ENCODE measurements at places on chromosomes 1 and 21. TPM values are rescaled to one million over a fixed set of nuclear protein-coding genes. Genes with fewer than 3 reads are reported as not detected.

Gene GBP7
- total RNA-seq, result not detected

Gene LRRC71
- 0.23 TPM for total RNA-seq

Gene IGSF9
- 0.25 TPM for total RNA-seq

Gene SIPA1L2
- total RNA-seq, result 6.3 TPM

Gene FMO5
- total RNA-seq, result 0.39 TPM

Gene OR2L3
- not detected for total RNA-seq

Gene CASQ1
- total RNA-seq, result not detected

Gene AADACL4
- not detected for total RNA-seq

Gene TAL1
- not detected for total RNA-seq

Gene LENEP
- total RNA-seq, result not detected
